ENCODE measurements at places on chromosomes 2 and 18.

- no peak for DNase-seq
These were observed 1096.8 kb upstream of the GYPC start for GRCh38 chr2:125559186-125559585.

- DNase-seq, result no peak
These were observed 7.9 kb upstream of the NABP1 start for GRCh38 chr2:191670076-191670475.

DNA sequence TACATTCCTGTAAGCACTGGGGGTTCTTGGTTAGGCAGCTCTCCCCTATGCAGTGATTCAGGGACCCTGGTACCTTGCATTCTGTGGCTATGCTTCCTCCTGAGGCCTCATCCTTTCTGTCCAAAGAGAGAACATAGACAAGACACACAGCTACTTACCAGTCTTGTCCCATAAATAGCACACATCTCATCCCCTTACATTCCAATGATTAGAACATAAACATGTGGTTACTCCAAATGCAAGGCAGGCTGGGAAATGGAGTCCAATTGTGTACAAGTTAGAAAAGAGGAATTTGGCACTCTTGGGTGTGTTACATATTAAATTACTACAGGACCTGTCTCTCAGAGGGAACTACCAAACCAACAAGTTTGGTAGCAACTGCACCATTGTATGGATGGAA lies 171.3 kb downstream of the ARHGAP15 start:
- DNase-seq, result no peak

DNA sequence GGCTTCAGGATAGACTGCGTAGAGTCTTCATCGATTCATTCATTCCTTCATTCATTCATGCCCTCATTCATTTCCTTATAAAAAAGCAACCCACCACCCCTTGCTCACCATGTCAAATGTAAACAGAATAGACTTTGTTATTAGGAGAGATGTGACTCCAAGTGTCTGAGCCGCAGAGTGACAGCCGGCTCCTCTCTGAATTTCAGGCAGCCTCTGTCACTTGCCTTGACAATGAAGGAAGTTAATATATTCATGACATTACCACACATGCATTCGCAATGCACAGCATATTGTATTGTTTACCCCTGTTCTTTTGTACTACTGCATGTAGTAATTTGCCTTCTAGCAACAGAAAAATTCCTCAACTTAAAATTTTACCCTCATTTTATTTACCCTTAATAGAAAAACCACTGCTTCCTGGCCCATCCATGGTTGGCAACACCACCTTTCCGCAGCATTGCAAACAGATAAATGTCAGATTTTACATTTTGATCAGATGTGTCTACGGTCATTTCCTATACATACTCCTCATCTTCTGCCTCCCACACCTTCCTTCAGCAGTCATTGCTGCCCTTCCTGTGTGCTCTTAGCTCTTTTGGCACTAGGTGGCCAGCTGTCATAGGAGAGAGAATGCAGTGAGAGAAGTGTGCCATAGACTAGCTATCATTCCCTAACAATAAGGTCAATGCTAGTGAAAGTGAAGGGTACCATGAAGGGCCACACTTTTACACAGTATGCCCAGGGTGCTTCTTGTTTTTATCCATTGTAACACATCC lies 1090.8 kb downstream of the BCL11A start:
- no peak for DNase-seq

DNA sequence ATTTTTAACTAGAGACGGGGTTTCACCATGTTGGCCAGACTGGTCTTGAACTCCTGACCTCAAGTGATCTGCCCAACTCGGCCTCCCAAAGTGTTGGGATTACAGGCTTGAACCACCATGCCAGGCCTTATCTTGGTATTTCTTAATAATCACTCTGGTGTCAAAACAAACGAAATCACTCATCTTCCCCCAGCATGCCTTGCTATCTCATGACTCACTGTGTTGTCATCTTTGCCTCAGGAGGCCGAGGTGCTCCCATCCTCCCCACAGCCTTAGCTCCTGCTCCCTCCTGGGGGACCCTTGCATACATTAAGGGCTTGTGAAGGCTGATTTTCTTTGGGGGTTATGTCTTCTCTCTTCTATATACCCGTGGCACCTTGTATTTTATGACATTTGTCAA lies 250.1 kb upstream of the DPP10 start:
- no peak for DNase-seq

DNA sequence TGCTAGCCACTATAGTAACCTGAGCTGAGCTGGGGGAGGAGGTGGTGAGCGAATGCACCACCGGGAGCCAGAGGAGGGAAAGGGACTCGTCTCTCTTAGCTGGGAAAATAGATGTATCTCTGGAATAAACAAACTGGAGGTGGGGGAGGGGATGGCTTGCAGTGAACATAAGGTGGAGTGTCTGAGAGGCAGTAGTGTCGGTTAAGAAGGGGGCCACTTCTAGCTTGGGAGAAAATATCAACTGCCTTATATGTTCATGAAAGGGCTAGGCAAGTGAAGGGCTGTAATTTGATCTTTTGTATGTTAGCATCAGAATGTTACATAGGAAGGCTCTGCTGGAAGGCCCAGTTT lies 2.2 kb downstream of the SETBP1 start:
- no peak for DNase-seq

DNA sequence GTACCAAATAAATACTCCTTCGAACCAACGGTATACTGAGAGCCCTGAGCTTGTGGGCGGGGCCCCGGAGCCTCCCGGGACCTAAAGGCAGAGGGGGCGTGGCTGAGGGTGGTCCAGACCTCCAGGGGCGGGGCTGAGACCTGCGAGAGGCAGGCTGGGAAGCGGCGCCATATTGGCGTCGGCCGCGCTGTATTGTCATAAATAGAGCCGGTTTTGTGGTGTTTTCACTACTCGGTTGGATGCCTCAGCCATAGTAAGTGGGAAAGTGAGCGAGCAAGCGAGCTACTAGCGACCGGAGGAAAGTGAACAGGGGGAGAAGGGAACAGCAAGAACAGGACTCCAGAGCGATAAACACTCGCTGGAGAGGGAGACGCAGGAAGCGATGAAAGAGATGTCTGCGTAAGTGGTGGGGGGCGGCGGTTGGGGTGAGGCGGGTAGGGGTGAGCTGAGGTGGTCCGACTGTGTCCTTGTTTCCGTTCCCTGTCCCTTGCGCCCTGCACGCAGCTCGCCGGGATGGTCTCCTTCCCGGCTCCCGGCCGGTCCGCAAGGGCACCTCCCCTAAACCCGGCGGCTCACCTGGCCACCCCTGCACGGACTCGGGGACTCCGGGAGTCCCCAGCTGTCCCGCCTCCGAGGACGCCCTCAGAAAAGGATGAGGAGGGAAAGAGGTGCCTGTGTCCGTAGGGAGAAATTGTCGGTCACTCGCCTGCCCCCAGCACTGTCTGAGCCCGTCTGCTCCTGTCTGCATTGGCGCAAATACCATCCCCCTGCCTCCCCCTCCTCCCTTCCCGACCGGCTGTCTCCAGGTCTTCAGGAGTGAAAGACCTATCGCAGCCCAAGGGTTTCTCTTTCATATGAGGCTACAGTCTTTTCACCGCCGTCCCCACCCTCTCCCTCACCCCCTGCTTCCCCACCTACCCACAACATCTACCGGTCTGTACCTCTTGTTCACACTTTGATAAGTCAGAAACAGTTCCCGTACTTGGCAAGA lies at the start of gene PAPOLG:
Gene PAPOLG (plus strand): TSS at position 172 of the 991 bp plus-strand sequence. CDS start 211 bp downstream, at position 383.
- DNase-seq, result peak; percentile 98

- no peak for DNase-seq
These were observed 199.1 kb downstream of the ZFP36L2 start for GRCh38 chr2:43027097-43027873.

DNA sequence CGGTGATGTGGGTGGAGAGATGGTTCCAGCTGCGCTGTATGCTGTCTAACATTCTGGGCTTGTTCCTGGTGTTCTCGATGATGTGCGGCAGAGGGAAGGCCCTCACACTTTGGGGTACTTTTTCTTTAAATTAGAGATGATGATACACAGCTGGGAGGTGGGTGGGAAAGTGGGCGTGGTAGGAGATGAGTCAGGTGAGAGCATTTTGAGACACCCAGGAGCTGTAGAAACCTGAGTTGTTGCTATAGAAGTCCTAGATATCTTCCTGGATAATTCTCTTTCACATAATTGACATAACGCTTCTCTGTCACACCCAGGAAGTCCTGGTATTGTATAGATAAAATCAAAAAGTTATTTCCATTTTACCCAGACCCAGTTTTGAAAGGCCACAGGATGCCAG lies 103.8 kb upstream of the ALKAL2 start:
- DNase-seq, result no peak

GRCh38 chr2:207694811-207695281 lies 16.6 kb upstream of the CCNYL1 start:
- DNase-seq, result peak; percentile 43

- no peak for DNase-seq
These were observed 139.4 kb downstream of the WDSUB1 start for GRCh38 chr2:159146996-159147666.

GRCh38 chr2:48145845-48146452 lies 239.7 kb upstream of the FBXO11 start:
- no peak for DNase-seq

- DNase-seq, result no peak
These were observed 58.2 kb downstream of the MYO1B start for GRCh38 chr2:191303140-191304005.

DNA sequence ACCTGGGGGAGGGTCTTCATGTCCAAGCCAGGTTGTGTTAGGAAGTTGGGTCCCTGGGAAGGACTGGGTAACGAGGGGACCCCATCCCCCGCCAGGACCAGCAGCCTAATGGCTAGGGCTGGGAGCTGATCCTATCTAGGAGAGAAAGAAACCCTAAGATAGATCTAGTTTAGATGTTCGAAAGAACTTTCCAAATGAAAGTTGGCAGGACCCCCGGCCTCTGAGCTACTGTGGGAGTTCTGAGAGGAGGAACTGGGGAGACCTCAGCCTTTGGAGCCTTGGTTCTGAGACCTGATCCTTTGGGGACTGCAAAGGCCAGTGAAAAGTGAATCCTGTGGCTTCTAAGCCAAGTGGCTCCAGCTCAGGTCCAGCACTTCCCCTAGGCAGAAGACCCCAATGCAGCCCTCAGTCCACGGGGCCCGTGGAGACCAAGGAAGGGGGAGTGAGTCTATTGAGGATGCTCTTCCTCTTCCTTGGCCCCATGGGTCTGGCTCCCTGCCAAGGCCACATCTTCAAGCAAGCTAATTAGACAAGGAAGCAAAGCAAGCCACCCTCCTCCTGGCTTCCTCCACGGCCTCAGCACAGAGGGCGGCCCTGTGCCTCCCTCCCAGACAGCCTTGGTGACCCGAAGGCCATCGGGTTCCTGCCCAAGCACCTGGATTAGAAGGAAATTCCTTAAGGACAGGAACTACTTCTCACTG lies 23.5 kb downstream of the CCT7 start:
- DNase-seq, result no peak

- DNase-seq, result no peak
These were observed 6.3 kb upstream of the PKDCC start for GRCh38 chr2:42041377-42042127.

DNA sequence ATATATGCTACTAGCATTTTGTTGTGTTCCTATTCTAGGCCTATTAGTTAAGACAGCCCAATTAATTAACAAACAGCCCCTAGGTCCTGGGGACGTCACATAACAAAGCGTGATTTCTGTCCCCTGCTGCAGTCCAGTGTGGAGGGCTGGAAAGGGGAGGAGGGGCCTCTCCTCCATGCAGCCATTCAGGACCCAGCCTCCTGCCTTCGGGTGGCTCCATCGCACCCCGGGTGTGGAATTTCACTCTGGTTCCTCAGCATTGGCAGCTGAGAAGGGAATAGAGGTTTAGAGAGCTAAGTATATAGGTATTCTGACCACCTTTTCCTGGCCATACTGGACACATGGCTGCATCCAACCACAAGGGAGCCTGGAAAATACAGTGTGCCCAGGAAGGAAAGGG lies 42.4 kb downstream of the MC2R start:
- DNase-seq, result no peak

DNA sequence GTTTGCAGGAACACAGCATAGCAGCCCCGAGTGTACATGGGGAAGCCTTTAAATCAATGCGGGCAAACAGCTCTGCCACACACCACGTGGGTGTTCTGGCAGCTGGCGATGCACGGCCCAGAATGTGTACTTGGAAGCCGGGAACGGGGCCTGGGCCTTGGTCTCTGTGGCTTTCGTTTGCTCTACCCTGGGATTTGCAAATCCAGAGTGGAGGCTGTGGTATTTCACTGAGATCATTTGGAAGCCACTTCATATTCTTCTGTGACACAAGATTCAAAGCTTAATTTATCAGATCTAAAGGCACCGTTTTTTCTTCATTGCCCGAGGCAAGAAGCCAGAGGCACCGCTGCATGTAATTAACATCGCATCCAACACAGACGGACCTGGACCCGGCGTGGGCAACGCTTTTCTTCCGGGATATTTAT lies 246.3 kb upstream of the MYT1L start:
- no peak for DNase-seq

GRCh38 chr2:21406386-21406785 lies 282.6 kb downstream of the TDRD15 start:
- DNase-seq, result no peak

- no peak for DNase-seq
These were observed 243.5 kb upstream of the TMEFF2 start for GRCh38 chr2:192438239-192438638.

DNA sequence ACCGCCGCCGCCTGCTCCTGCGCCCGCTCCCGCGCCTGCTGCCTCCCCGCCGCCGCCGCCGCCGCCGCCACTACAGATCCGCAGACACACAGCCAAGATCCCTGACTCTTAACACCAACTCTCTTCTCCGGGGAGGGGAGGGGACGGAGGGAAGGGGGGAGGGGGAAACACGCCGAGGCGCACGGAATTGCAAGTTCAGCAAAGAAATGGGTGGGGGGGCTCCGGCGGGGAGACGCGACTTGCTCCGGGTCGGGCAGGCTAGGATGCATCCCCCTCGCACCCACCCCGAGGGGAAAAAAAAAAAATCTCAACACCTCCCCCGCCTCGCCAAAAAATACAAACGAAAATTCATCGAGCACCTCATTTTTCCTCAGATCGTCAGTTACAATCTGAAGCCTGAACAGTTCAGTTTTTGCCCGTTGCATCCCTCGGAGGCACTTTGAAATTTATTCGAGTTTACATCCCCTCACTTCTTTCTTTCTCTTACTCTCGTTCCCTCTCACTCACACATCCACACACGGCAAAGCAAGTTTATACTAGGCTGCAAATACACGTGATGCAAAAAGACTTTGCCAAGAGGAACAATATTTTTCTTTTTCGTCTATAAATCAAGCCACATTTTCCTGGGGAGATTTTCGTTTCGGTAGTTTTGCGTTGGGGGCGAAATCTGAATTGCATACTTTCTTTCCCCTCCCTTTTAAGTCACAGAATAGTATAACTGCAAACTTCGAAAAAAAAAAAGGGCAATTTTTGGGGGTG lies at the start of gene TCF4:
Gene TCF4 (minus strand): TSS at position 82 of the 759 bp plus-strand sequence. CDS start 1,076 bp downstream, outside the sequence.
- DNase-seq, result peak; percentile 45

- no peak for DNase-seq
These were observed 1118.7 kb downstream of the SUCLG1 start for GRCh38 chr2:83340424-83340823.

- no peak for DNase-seq
These were observed 17.4 kb downstream of the ASPRV1 start for GRCh38 chr2:69943843-69944525.

DNA sequence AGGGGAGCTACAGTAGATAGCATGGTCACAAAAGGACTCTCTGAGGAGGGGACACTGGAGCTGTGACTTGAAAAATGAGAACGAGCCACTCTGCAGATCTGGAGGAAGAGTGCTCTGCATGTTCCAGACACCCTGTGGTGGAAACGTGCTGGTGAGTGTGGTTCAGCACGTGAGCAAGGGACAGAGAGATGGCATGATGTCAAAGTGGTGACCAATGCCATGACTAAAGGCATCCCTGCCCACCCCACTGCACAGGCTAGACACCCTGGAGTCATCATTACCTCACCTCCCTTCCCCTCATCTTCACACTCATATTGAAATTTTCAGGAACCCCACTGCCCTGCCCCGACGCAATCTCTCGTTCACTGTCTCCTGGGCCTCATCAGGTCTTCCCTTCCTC lies 56.5 kb downstream of the SLC4A5 start:
- peak; percentile 37 for DNase-seq

Measured in AG08395 (cell line).